ENCODE measurements at places on chromosomes 7 and 10.

DNA sequence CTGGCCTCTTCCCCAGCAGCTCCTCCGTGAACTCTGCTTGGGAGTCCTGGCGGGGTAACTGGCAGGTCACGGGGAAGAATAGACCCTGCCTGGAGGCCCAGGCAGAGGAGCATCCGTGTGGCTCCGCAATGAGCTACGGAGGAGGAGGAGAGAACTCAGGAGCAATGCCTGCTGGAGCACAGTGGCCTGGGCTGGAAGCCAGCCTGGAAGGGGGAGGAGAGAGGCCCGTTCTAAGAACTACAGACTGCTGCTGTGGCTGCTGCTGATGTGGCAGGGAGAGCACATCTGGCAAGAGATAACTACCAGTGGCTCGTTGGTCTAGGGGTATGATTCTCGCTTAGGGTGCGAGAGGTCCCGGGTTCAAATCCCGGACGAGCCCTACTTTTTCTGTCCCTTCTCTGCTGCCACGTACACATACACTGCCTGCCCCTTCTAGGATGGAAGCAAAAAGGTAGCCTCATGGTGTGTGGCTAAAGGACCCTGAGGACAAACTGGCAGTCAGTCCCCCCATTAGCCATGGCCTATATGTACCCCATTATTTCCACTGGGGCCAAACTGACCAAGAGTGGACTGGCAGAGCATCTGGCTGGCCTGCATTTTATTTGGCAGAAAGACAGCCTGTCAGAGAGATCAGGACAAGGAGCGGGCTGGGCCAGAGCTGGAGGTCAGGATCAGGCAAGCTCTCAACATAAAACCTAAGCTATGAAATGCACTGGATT lies 7.7 kb upstream of the OPN1SW start:
- DNase-seq = no peak

DNA sequence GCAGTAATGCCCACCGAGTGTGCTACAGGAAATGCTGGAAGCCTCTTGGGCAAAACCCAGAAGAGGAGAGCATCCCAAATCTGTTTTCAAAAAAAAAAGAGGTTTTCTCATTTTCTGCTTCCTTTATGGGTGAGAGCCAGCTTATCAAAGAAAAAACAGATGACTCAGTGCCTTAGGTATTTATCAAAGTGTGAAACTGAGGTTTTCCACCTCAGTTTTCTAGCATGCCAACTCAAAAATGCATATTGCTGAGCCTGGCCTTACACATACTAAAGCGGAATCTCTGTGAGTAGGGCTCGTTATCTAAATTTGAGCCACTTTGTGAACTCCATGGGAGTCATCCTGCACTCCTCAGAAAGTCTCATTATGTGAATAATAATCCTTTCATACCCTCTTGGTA lies 705.1 kb downstream of the SUGCT start:
- DNase-seq = no peak

- DNase-seq = no peak
These were observed 5.5 kb upstream of the PRKAR1B start for GRCh38 chr7:732556-732955.

- DNase-seq = peak; percentile 62
These were observed 754.2 kb downstream of the GRID1 start for GRCh38 chr10:85612378-85612775.

DNA sequence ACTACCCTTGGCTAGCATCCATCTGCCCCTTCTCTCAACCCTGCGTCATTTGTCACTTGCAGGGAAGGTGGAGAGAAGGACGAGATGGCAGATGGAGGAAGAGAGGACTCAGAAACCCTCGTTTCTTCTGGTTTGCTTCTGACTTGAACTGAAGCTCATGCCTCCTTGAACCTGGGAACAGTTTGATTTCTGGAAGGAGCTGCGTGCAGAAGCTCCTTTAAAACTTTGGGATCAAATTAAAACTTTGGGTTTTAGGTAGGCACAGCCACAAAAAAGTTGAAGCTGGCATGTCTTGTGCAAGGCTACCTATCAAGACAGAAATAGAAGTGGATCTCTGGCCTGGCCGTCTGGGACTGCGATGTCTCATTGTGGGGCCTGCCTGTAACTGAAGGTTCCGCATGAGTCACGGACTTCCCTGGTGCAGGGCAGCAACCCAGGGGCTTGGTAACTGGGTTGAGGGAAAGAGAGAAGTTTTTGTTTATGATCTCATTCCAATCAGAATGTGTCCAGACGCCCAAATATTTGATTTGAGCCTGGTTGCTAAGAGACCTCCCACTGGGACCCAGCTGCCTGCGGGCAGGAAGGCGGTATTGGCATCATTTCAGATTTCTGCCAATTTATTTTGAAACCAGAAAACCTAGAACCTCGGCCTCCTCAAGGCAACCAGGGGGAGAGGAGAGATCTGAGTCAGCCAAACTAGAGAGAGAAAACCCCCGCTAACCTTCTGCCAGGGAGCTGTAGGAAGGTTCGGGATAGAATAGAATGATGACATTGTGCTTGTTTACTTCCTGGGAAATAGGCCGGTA lies 15.8 kb upstream of the CAMK1D start:
- peak; percentile 40 for DNase-seq

DNA sequence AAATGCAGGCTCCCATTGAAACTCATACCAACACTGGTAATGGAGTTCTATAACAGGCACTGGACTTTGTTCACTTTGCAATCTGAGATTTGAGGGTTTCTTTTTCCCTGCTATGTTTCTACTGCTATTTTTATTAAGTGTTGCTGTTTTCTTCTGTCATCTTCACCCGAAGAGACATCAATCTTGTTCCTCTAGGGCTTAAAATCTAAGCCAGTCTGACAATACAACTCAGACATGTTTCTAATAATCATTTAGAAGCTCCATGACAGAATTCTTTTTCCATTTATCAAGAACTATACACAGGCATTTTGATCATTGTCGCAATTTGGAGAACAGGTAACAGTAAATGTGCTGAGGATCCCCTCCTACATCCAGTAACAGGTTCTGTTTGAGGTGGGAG lies 98.5 kb upstream of the GNAI1 start:
- no peak for DNase-seq

- DNase-seq = no peak
These were observed 98.7 kb upstream of the DNAJB6 start for GRCh38 chr7:157238087-157238486.

DNA sequence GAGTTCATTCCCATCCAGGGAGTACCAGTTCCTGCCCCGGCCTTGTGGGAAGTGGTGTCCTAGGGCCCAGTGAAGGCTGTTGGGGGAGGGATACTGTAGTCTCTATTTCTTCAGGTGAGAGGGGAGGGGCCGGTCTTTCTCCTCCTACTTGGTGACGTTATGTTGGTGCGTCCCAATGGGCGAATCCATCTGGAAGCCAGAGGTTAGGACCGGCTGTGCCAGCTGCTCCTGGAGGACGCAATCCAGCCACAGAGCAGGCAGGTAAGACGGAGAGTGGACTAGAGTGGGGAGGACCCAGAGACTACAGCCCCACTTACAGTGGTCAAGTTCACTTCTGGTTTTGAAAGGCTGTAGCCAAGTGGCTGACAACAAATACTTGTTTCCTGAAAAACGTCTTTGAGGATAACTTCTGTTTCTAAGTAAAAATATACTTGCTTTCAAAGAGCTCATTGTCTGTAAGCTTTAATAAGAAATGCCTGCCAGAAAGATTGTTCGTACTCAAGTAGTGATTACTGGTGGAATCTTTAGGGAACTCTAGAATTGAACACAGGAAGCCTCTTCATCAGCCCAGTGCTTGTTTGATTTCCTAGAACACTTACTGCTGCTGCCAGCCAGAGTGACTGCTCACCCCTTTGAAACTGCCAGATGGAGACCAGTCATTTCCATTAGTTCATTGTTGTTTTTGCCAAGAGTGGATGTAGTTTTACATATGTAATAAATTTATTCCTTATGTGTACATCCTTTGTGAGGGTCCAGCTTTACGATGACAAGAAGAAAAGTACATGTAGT lies 25.4 kb downstream of the RBM33 start:
- no peak for DNase-seq

- no peak for DNase-seq
These were observed 146.2 kb upstream of the ASAH2 start for GRCh38 chr10:50397312-50398140.

DNA sequence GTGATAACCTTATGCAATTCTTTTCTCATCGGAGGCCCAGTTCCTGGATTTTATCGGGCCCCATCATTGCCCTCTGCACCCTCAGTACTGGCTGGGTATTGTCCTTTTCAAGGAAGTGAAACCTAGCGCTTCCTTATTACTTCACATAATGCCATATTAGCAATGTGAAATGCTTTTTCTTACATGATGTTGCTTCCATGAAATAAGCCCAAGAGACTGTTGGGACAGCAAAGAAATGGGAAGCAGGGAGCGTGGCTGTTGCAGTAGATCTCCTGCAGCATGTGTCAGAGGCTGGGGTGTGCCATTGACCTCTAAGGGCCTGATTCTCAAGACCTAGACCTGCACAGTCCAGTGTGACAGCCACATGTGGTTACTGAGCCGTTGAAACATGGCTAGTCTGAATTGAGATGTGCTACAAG lies 8.1 kb downstream of the CHN2 start:
- DNase-seq = no peak

DNA sequence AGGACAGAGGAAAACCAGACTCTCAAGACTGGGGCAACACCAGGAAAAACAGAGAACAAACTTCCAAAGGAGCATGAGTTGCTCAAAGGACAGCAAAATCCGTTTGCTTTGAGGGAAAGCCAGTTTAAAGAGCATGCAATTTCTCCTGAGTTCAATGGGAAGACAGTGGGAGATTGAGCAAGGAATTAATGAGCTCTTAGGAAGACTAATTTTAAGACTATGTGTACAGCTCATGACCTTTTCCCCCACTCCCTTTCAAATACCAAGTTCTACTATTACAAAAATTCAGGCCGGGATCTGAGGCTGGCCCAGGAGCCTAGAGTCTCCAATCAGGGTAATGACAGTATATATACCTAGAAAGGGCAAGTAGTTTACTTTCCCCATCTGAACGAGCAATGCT lies 79.2 kb downstream of the EPDR1 start:
- DNase-seq = no peak

- DNase-seq = no peak
These were observed 26.6 kb downstream of the ZNF775 start for GRCh38 chr7:150405584-150406311.

GRCh38 chr10:102231357-102232318 lies 5.5 kb downstream of the ELOVL3 start:
- peak; percentile 73 for DNase-seq

DNA sequence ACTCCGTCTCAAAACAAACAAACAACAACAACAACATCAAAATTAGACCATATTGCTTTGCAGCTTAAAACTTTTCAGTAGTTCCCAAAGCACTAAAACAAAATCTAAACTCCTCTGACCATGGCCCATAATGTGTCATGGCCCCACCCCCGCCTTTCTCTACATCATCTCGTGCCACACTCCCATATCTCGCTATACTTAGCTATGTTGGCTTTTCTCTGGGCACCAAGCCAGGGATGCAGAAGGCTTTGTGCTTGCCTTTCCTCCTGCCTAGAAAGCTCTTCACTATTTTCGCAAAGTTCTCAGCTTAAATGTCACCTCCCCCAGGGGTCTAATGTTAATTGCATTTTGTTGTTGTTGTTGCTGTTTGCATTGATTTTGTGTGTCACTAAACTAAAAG lies 15.1 kb upstream of the SLC16A12 start:
- no peak for DNase-seq

GRCh38 chr7:24572393-24572996 lies 757 bp upstream of the PALS2 start:
- peak; percentile 23 for DNase-seq

GRCh38 chr10:71842422-71842821 lies 8.6 kb downstream of the PSAP start:
- no peak for DNase-seq

- DNase-seq = no peak
These were observed 374.9 kb downstream of the GALNT17 start for GRCh38 chr7:71506822-71507221.

- no peak for DNase-seq
These were observed 61.7 kb upstream of the PPIF start for GRCh38 chr10:79285315-79286197.

- no peak for DNase-seq
These were observed 35.8 kb upstream of the NPSR1 start for GRCh38 chr7:34622182-34622581.

GRCh38 chr10:9315292-9315691 lies 1260.8 kb downstream of the GATA3 start:
- no peak for DNase-seq

DNA sequence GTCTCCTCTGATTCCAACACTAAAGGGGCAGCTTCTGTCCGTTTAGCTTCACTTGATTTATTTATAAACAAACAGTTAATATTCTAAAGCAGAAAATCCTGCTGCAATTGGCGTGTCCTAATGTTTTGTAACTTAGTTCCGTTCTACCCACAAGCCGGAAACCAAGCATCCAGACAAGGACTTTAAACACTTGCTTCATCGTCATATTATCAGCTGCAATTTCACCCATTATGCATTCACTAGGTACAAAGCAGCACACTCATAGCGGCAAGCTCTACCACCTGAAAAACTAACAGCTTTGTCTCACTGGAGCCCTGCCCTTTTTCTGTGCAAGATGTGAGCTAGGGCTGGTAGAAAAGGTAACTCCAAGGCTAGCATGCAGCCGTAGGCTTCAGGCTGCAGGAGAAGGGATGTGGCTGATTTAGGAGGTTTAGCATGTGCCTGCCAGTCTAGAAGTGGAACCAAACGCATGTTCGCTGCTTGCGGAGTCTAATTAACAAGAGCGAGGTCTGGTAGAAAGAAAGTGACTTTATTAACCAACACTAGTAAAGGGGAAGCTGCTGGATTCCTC lies 43.7 kb upstream of the BPGM start:
- DNase-seq = no peak

DNA sequence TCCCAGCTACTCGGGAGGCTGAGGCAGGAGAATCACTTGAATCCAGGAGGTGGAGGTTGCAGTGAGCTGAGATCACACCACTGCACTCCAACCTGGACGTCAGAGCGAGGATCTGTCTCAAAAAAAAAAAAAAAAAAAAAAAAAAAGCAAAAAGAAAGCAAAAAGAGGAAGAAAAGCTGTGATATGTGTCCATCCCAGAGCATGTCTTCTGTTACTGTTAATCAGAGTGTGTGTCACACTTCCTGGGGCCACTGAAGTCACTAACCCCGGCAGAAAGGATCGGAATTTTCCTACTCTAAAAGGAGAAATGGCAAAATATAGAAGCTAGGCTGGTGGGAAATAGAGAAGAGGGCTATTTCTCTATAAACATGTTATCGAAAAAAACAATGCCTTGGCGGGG lies 11.9 kb downstream of the PIK3AP1 start:
- DNase-seq = no peak

DNA sequence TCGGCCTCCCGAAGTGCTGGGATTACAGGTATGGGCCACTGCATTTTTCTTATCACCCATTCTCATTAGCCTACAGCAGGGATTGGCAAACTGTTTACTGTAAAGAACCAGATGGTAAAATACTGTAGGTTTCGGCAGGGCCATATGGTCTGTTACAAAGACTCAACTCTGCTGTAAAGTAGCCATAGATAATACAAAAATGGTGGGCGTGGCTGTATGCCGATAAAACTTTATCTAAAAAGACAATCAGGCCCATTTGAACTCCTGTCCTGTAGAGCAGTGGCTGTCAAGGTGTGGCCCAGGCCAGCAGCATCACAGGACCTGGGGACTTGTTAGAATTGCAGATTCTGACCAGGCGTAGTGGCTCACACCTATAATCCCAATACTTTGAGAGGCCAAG lies 134.3 kb downstream of the CUX1 start:
- no peak for DNase-seq
